Uterus (tissue), 4 donors: ENCODE measurements at places on chromosomes 1 and 21.

DNA sequence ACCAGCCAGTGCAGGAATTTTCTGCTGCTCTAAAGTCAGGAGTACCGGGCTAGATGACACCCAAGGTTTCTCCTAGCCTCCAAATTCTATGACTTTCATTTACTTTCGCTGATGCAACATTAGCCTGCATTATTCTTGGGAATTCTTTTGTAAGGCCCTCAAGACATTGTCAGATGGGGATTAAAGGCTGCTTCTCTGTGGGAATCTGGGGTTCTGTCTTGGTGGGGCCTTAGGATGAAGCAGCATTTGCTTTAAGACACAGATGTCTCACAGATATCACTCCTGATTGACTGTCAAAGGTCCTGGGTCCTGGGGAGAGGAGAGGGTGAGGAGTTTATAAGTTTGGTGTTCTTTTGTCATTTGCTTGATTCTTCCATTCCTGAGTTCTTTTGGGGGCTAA, 11.6 kb downstream of the PKP1 start:
- no peak for DNase-seq

- DNase-seq = no peak
Measured at GRCh38 chr1:246161626-246162025, 345.5 kb downstream of the SMYD3 start.

GRCh38 chr1:58891347-58891746, 107.5 kb upstream of the JUN start:
- DNase-seq = no peak

DNA sequence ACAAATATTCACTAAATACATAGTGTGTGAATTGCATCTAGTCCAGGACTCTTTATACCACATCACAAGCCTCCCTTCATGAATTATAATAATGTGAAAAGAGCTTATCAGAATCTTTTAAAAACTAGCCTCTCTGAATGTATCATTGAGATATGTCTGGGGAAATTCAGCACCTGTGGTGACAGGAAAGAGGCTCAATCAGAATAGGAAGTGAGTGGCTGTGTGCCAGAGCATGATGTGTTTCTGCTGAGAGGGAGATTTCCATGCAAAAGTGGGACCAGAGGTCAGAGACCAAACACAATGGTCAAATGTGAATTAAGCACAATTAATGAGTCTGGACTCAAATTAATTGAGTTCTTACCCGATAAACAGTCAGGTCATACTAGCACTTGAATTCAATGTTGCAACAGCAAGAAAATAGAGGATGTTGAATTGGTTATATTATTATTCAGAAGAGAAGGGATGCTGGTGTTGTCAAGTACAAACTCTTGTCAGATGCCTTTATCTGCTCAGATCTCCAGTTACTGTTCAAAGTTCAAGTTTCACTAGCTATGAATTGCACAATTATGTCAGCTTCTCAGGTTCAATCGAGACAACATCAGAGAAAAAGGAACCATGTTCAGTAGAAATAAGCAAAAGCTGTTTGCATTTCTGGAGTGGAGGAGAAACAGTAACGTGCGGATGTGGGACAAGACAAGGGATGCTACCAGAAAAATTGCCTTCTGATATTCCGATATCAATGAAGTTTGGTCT, 226.2 kb downstream of the ZNF326 start:
- no peak for DNase-seq

DNA sequence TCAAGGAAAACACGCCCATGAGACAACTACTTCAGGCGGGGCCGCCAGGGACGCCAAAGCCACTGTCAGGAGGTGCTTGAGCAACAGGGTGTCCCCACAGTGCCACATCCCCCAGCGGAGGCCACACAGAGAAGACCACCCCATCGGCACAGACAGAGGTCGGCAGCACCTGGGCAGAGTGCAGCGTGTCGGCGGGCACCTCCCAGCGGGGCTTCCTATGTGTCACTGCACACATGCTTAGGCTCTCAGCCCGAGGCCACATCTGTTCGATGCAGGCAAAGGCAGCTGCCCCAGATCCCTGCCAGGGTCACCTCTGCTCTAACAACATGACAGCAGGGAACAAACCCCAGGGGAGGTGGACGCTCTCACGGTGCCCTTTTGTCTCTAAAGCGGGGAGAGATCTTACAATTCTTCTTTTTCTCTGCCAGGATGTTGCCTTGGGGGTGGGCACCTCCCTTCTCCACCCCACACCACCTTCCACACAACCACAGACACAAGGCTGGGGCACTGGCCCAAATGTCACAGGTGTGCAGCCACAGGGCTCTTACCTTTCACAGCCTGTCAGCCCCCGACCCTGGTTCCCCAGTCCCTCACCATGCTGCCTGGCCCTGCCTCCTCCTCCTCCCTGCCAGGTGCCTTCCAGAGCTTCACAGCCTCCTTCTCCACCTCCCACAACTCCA, 4.2 kb downstream of the KRTAP10-8 start:
- no peak for DNase-seq

DNA sequence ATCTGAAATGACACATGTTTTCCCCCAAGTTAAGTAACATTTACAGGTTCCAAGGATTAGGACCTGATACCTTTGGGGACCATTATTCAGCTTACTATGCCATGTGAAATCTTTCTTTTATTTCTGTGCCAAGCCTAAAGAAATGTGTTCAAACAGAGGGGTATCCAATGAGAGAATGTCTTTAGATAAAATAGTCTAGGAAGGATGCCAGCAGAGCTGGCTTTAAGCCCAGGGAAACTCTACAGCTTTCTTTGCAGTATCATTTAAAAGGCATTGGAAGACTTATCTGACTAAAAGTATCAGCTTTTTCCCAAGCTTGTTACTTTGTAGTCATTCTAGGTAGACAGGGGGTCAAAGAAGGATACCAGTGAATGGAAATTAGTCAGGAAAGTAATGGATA, 860.4 kb downstream of the PLA2G4A start:
- DNase-seq = no peak

GRCh38 chr1:22651941-22652856, 837 bp upstream of the C1QB start:
- DNase-seq = no peak

DNA sequence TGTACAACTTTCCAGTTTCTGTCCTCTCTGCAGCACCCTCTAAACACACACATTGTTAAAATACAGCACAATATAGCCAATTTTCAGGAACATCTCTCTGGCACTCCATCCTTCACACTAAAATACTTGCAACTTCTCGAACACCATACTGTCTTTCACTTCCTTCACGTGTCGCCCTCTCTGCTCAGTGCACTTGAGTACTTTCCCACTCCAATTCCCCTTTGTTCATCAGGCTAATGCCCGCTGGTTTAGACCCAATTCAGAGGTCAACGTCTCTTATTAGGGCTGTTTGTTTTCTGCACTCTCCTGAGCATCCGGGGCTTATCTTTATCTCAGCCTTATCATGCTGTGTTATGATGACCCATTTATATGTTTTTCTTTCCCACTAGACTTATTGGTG, 238.2 kb upstream of the SGIP1 start:
- DNase-seq = no peak

DNA sequence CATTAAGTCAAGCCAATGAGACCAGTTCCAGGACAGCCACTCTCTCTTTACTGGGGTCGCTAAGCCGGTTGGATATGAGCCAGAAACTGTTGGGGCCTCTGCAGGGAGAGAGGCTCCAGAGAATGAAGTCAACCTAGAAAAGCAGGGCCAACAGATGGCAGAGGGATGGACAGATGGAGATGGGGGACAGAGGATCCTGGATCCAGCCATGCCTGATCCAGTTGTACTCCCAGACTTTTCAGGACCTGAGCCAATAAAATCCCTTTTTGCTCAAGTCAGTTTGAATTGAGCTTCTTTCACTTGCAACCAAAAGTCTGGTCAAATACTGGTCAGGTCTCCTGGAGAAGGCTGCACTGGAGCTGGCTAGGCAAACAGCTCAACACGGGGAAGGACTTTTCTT, 2.2 kb downstream of the DHCR24 start:
- DNase-seq = no peak

- no peak for DNase-seq
Measured at GRCh38 chr1:5308249-5308648, 653.8 kb downstream of the AJAP1 start.

- DNase-seq = no peak
Measured at GRCh38 chr1:56494306-56494705, 85.1 kb downstream of the PLPP3 start.

DNA sequence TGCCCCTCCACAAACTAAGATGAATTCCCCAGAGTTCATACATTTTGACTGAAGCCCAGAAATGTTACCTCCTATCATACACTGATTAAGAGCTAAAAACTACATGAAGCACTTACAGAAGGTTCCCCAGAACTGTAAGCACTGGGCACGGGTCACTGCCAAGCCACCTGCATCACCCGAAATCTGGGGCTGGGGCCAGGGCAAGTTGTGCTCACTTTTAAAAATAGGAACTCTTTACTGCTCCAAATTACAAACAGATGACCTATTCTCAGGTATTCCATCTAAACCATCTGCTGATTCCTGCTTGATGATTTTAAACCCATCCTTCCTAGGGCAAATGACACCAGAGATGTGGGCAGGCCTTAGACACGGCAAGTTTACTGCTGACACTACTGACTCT, 4.8 kb downstream of the SETD4 start:
- no peak for DNase-seq

DNA sequence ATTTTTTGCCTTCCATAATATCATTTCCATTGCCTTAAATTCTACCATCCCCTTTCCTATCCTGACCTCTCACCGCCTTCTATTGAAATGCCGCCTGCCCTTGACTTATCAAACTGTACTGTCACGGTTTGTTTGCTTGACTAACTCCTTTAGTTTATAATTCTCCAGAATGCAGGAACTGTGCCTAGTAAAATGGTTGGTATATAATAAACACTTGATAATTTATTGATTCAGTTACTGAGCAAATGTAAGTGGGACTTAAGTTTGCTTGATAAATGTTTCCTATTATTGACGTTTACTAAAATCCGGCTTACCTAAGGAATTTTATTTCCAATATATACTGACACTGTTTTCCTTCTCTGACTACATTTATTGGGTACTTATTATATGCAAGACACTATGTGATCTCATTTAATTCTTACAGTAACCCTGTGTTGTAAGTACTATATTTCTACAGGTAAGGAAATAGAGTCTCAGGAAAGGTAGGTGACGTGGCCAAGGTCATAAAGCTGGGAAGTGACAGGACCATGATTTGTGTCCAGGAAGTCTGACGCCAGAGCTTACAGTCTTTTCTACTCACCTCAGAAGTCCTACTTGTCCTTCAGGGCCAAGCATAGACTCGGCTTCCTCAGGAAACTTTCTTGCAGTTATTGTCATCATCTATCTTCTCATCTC, 35.7 kb downstream of the DPT start:
- DNase-seq = no peak

DNA sequence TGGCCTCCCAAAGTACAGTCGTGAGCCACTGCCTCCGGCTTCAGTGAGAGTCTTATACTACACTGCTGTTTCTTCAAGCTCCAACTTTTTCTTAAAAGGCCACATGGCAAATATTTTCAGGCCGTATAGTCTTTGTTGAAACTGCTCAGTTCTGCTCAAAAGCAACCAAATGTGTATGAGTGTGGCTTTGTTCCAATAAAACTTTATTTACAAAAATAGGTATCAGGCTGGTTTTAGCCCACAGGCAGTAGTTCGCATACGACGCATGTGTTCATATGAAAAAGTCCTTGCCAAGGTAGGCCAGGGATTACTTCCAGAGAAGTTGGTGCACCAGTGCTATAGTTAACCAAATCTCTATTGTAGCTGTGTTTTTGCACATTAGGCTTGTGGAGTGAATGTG, 6.2 kb downstream of the PLEKHM2 start:
- DNase-seq = no peak

GRCh38 chr21:45432575-45433255, 27.8 kb downstream of the COL18A1 start:
- DNase-seq = no peak

- peak; percentile 16 for DNase-seq
Measured at GRCh38 chr21:38159355-38159754, 97.4 kb upstream of the KCNJ15 start.

- no peak for DNase-seq
Measured at GRCh38 chr1:159444511-159444910, 5.0 kb downstream of the OR10J1 start.

DNA sequence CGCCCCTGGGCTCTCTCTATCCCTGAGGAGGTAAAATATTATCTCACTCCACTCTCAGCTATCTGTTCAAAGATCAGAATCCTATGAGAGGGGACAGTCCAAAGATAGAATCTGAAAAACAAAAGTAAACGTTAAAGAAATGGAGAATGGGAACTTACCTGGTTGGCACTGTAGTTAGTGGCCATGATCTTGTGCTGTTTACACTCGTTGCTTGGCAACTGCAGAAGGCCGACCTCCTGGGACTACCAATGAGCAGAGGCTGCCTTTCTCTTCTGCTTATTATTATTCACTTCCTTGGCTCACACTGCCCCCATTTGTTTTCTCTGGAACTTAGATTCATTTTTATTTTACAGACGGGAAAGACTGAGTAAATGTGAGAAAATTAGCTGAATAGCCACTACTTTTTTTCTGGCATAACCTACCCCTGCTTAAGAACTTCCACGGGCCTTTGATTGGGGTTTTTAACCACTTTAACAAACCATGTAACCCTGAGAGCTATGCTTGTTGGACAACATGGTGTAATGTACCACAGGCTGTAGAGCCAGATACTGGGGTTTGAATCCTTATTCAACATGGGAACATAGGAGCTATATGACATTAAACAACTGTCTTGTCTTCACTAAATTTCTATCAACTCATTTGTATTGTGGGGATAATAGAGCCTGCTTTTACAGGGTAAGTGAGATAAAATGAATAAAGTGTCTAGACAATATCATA, at the start of gene CFAP126:
TSS of gene CFAP126 (minus strand) at position 193 of the 717 bp plus-strand sequence. CDS start at position 185, 8 bp downstream.
- no peak for DNase-seq

DNA sequence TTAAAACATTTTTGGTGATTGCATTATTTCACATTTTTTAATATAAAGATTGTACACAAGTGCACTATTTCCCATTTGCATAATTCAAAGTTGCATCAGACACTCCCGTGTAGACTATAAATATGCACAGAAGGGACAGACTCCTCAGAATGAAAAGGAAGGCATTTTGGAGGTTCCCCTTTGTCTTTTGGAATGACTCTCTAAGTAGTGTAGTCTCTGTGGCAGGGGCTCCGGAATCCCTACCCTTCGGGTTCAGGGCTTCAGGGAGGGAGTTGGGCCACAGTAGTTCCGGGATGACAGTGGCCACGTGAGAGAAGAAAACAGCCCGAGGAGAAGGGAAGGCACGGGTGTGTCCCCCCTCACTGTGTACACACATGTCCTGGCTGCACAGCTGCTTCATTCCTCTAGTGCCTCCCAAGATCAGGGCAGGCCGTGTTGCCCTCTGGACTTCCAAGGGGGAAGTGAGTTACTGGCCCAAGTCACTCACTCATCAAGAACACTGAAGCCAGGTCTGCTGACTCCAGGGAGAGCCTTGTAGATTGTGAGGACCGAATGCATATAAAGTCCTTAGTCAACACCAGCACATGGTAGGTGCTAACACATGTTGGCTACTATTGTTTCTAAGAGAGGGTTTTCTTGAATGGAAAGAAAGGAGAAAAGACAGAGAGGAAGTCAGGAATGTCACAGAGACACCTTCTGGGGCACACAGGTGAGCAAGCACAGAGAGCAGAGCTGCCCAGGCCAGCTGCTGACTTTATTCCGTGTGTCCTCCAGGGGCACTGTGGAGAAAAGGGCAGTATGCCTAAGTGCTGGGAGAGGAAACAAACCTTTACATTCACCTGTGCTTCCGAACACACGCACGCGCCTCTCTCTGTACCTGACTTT, 39.8 kb downstream of the LHX4 start:
- DNase-seq = no peak

GRCh38 chr1:153936011-153936802, 10.3 kb downstream of the DENND4B start:
- no peak for DNase-seq

- DNase-seq = no peak
Measured at GRCh38 chr1:25245809-25246599, 1.2 kb downstream of the RSRP1 start.

- no peak for DNase-seq
Measured at GRCh38 chr21:16663436-16663835, 849.4 kb upstream of the CXADR start.
